ENCODE measurements at places on chromosomes 13 and 19. TPM values are rescaled to one million over a fixed set of nuclear protein-coding genes. Genes with fewer than 3 reads are reported as not detected.

DNA sequence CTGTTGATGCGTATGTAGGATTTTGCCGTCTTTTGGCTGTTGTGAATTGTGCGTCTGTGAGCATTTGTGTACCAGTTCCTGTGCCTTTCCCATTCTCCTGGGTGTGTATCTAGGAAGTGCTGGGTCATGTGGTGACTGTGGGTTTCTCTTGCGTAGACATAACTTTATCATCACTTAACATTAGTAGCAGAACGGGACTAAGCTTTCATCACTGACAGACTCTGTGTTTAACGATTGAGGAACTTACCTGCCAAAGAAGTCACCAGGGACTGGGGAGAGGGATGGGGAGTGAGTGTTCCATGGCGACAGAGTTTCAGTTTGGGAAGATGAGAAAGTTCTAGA is 15.0 kb downstream of the FZR1 start:
- no peak for DNase-seq

DNA sequence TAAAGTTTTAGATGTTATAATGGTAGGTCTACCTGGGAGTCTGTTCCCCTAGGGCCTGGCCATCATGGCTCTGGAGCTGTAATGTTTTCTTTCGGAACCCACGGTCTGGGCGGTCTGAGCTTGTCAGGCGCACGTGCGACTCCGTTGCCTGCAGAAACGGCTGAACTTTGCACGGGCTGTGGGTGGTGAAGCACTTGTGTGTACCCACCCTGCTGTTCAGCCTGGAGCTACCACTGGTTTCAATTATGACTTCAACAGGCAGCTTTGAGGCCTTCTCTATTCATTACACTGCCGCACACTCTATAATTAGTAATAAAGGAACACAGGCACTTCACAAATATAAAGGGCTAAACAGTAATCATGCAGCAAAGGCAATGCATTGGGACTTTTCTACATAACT is 6.0 kb downstream of the PCDH8 start:
- DNase-seq = no peak

- no peak for DNase-seq
Observed at GRCh38 chr13:41651413-41652058, 194.2 kb downstream of the RGCC start.

- peak; percentile 59 for DNase-seq
Observed at GRCh38 chr13:110910013-110910890, 4.6 kb downstream of the ANKRD10 start.

DNA sequence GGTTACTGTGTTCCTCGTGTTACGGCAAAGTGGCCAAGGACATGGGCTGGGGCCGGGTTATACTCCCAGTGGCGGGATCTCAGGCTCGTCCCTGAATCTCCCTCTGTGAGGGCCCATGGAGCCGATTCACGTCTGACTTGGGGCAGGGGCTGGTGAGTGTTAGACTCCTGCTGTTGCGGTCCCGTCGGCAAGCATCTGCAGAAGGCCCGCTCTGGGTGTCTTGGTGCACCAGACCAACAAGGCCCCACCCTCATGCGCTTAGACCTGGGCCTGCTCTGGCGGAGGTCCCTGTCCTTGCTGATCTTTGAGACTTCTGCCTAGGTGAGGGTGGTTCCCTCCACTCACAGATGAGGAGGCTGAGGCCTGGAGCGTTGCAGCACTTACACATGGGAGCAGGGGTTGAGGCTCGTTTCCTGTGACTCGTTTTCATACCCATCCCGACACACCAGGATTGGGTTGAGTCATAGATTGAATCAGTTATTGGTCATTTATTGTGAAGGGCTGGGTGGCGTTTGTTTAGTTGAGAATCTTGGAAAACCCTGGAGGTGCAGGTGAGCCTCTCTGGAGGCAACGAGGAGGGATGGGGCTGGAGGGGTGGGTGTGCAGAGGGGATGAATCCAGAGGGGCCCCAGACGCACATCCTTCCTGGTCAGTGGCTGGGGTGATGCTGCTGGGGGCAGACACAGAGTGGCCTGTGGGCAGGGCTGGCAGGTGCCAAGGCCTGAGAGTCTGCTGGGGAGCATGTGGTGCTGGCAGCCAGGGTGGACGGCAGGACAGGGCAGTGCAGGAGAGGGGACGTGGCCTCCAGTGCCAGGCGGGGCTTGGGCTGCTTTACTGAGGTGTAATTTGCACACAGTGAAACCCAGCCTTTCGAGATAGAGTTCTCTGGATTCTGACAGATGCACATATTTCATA is 4.6 kb downstream of the EPN1 start:
- DNase-seq = no peak

- no peak for DNase-seq
Observed at GRCh38 chr13:42422681-42423080, 150.7 kb downstream of the AKAP11 start.

GRCh38 chr13:29514720-29515310 is 80.7 kb downstream of the SLC7A1 start:
- no peak for DNase-seq

GRCh38 chr13:45276913-45277312 is 64.1 kb downstream of the TPT1 start:
- DNase-seq = no peak

GRCh38 chr13:29411481-29411880 is 184.0 kb downstream of the SLC7A1 start:
- no peak for DNase-seq

DNA sequence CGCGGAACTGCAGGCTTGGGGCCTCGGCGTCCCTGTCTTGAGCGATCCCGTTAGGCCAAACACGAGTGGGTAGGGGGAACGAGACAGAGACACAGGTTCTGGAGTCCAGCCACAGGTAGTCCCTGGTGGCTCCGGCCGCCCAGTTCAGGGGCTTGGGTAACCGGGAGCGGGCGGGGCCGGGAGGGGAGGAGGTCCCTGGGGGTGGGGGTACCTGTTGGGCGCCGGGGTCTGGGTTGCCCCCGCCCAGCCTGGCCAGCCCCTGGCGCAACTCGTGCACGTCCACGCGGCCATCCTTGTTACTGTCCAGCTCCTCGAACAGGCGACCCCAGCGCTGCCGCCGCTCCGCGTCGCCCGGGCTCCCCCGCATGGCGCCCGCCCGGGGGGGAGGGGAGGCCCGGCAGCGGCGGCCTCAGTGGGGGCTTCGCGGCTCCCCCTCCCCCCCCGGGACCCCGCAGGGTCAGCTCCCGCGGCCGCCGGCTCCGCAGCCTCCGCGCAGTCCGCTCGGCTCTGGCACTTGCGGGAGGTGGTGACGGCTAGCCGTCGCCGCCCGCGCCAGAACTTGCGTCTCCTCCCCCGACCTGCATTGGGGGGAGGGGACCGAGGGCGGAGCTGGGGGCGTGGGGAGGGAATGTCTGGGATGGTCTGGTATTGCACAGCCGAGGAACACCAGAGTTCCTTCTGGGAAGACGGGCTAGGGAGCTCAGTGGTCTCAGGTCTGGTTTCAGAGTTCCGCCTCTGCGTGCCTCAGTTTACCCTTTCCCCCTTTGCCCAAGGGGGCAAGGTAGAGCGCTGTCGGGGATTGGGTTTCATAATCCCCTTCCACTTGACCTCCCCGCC is at the start of gene SLC25A23:
Gene SLC25A23 (minus strand): TSS at position 531 of the 837 bp plus-strand sequence. CDS start 164 bp downstream, at position 367.
- peak; percentile 83 for DNase-seq

DNA sequence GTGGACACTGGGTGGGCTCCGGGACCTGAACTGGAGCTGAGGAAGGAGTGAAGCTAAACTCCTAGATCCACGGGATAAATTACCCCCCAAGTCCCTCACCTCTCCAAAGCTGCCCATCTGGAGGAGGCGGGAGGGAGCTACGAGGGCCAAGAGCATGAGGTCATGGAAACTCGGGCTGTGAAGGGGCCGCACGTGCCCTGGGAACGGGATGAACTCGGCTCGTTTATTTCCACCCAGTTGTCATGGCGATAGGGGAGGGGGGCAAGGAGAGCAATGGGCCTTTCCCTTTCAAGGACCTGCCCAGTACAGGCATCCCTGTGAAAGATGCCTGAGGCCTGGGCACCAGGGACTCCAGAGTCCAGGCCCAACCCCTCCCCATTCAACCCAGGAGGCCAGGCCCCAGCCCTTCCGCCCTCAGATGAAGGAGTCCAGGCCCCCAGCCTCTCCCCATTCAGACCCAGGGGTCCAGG is 3.8 kb downstream of the PPP1R12C start:
- peak; percentile 81 for DNase-seq

DNA sequence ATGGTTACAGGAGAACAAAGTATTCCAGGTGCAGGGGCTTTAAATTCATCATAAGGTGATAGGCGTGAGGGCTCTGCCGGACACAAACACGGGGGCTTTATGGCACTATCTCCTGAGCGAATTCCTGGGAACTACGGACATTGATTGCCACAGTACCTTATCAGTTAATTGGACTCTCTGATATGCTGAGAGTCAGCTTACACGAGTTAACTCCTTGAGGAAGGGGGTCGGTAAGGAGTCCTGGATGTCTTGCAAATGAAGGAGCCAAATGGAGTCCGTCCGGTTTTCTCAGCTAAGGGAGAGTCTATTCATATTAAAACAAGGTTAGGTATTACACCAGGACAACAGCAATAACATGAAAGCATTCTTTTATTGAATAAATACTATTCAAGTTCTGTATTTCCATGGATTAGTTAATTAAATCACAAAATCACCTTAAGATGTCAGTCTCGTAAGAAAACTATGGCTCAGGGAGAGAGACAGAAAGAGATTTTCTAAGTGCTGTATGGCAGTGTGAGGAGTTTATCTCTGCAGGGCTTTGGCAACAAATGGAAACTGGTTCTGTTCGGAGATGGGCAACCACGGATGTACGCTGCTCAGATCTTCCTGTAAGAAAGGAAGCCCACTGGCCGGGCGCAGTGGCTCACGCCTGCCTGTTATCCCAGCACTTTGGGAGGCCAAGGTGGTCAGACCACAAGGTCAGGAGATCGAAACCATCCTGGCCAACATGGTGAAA is 26.2 kb upstream of the HIF3A start:
- DNase-seq = no peak

The FPR1 gene
- total RNA-seq = 1.5 TPM

The CCL25 gene
- not detected for total RNA-seq

The ZNF616 gene
- 7.5 TPM for total RNA-seq

The NEK5 gene
- total RNA-seq = 0.48 TPM

The ZNF682 gene
- not detected for total RNA-seq

The GNA15 gene
- total RNA-seq = not detected

The EPS8L1 gene
- total RNA-seq = 57.5 TPM
